ENCODE measurements at places on chromosomes 2 and 18. TPM values are rescaled to one million over a fixed set of nuclear protein-coding genes. Genes with fewer than 3 reads are reported as not detected.

DNA sequence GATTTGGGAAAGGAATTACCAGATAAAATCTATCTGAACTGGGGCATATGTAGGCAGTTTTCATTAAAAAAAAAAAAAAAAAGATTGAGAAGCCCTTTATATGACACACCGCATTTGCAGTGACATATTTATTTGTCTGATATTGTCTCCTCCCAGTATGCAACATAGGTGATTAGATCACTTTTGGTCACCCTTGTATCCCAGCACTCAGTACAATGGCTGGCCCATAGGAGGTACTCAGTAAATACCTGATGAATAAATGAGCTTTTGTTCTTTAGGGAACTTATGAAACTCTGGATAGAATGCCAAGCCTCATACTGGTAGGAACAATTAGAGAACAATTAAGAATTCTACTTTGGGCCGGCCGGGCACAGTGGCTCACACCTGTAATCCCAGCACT, 22.8 kb upstream of the E2F6 start:
- no peak for DNase-seq

DNA sequence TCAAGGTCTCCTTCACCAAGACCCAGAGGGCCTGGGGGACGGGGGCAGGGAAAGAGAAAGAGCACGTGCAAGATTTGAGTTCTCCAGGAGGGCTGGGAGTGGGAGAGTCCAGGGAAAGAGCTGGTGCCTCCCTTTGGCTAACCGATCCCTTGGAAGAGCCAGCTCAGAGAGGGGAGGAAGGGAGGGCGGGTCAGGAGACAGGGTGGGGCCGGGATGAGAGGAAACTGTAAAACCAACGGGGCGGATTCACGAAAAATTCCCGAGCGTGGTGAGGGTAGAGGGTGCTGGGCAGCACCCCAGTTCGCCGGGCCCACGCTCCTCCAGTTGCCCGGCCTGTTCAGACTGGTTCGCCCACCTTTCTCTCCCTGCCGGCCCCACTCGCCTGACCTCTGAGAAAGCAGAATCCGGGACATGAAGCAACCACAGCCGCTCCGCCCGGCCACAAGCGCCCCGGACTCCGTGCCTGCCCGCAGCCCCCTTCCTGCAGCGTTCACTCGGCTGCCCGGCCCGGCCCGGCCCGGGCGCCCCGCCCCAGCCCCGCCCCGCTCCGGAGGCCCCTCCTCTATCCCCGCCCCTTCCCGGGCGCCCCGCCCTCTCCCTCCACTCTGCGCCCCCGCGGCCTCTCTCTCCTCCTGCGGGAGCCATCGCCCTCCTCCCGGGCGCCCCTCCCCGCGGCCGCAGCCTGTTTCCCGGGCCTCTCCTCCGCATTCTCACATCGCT, 230.9 kb upstream of the SMAD2 start:
- DNase-seq = peak; percentile 5

DNA sequence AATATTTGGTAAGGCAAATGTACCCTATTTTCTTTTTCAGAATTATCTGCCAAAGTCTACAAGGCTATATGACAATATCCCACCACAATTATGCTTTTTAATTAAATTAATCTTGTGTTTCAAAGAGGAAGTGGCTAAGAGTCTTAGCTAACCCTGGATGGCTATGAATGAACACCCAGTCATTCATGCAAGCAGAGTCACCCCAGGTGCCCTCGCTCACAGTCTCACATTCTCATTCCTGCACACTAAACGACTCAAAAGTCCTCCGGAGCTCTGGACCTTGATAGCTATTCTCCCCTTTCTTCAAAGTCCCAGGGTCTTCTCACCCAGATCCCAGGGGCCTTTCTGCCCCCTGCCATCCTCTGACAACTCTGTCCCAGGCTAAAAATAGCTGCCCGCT, 42.1 kb upstream of the MRPL19 start:
- peak; percentile 31 for DNase-seq

- no peak for DNase-seq
Observed at GRCh38 chr2:172233987-172234715, 131.5 kb upstream of the DLX2 start.

DNA sequence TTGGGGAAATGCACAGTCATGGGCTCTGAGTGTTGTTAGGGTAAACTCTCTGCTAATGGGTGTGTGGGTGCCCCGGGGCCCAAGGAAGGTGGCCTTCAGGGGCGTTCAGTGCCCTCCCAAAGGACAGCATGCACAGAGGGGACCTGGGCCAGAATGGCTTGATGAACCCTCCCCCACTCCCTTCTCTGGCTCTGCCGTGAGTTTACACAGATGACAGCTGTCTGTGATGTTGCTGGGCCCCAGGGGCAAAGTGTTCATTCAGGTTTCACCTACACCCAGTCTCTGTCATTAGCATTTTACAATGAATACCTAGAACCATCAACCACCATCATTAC, 3.2 kb downstream of the NPPC start:
- no peak for DNase-seq

The TCF23 gene
- total RNA-seq = not detected

GRCh38 chr18:74702950-74703349, 105.3 kb downstream of the ZNF407 start:
- DNase-seq = peak; percentile 8

DNA sequence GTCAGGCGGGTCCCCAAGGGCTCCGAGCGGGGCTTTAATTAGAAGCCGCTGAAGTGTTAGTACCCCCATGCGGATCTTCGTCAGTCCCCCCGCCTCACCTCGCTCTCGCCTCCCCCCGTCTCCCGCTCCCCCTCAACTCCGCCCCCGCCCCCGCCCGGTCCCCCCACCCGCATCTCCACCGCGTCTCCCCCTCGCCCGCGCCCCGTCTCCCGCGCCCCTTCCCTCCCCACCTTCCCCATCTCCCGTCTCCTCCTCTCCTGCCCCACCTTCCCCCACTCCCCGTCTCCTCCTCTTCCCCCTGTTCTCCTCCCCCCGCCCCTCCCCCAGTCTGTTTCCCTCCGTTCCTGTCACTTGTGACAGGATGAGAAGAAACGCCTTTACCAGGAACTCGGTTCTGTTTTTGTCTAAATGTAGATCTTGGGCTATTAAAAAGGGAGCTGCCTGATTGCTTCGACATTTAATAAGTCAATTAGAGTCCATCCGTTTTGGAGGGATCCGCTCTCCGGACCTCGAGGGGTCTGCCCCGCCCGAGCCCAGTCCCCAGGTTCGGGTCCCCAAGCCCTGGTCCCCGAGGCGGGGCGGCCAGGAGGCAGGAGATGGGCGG, 969 bp upstream of the ALKAL2 start:
- no peak for DNase-seq

DNA sequence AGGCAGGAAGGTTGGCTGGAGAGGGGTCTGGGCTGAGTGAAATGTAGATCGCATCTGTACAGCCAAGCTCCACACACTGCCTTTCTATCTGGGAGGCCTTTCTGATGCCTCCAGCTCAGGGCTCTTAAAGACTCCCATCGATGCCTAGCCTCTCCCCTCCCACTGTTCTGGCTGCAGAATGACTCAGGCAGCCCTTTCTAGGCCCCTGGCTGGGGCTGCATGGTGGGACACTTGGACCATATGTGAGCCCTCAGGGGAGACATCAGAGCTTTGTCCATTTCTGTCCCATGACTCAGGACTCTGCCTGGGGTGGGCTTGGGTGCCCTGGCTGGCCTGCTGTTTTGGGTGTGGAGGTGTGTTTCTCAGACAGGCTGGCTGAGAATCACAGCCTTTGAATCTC, 101.3 kb downstream of the CELF4 start:
- DNase-seq = no peak

GRCh38 chr2:128722489-128722888, 403.8 kb upstream of the HS6ST1 start:
- no peak for DNase-seq

The CPLX4 gene
- total RNA-seq = not detected

The TMEM37 gene
- total RNA-seq = under 0.01 TPM

The STK11IP gene
- 6.7 TPM for total RNA-seq

DNA sequence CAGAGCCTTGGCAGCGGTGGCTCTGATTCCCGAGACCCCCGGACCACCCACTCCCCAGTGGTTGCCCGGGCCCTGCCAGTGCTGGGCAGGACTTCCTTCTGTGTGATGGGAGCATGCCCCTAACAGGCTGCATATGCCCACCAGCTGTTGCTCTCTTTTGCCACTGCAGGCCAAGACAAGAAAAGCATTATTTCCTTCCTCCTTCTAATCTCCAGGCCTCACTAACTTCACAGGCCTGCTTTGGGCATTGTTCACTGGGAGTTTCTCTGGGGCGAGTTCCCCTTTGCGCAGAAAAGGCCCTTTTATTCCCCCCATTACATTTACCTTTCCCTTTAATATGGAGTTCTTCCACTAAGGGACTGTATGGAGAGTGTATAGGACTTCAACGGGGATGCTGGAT, 249.1 kb upstream of the SIX2 start:
- no peak for DNase-seq

- no peak for DNase-seq
Observed at GRCh38 chr2:163719331-163719730, 16.5 kb downstream of the FIGN start.

GRCh38 chr2:16869711-16870110, 204.1 kb upstream of the CYRIA start:
- DNase-seq = no peak

- no peak for DNase-seq
Observed at GRCh38 chr2:239548451-239548871, 147.6 kb upstream of the HDAC4 start.

- no peak for DNase-seq
Observed at GRCh38 chr2:10439185-10439879, 8.8 kb downstream of the ODC1 start.

The CRYGD gene
- total RNA-seq = not detected

The EFR3B gene
- 0.90 TPM for total RNA-seq

- DNase-seq = no peak
Observed at GRCh38 chr18:65748321-65748720, 2.5 kb upstream of the CDH7 start.

The ERMN gene
- not detected for total RNA-seq

The PSMA8 gene
- total RNA-seq = not detected

The MAPK4 gene
- total RNA-seq = not detected

GRCh38 chr2:144466637-144467036, 53.3 kb downstream of the ZEB2 start:
- DNase-seq = no peak

The KLHL30 gene
- total RNA-seq = under 0.01 TPM

The NT5DC4 gene
- total RNA-seq = not detected

DNA sequence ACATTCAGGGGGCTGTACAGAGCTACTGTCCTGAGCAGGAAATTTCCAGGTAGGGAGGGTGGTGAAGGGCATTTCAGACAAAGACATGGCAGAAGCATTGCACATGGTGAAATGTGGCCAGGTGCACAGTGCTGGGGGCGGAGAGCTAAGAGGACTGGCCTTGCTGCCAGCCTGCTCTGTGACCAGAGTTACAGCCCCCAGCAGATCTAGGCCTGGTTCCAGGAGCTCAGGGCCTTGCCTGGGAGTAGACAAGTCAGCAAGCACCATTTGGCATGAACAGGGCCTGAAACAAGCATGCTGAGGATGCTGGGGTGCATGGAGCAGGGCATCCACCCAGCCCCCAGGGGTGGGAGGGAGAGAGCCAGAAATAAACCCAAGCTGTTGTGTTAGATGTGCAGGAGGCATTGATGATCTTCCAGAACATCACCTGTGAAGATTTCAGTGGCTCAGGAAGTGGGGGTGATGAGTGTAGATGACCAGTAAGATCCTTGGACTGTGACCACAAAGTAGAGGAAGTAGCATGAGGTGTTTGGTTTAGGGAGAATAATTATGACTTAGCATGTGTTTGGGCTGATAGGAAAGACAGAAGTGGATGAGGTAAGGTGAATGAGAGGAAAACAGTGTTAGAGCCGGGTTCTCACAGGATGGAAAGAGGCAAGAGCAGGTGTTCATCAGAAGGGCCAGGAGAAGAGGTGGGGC, 61.1 kb downstream of the COA5 start:
- no peak for DNase-seq

The FSIP2 gene
- total RNA-seq = under 0.01 TPM

DNA sequence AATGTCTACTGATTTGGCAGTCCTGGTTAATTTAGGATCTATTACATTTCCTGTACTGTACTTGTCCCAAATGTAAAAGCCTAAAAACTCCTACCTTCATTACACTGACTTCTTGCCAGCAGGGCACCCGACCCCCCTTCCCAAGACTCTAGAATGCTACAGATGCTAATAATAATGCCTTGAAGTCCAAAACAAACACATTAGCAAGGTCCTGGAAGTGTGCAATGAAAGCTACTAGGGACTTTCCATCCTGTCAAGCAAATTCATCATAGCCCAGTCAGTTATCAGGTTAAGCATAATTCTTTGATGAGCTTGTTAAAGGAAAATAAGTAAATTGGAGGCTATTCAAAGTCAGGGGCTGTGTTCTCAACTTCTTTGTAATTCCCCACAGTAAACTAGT, 115.3 kb upstream of the RBBP8 start:
- DNase-seq = peak; percentile 52

The RTN4 gene
- total RNA-seq = 216 TPM

The CYTIP gene
- not detected for total RNA-seq

- DNase-seq = no peak
Observed at GRCh38 chr18:44411976-44412375, 268.7 kb upstream of the SETBP1 start.

DNA sequence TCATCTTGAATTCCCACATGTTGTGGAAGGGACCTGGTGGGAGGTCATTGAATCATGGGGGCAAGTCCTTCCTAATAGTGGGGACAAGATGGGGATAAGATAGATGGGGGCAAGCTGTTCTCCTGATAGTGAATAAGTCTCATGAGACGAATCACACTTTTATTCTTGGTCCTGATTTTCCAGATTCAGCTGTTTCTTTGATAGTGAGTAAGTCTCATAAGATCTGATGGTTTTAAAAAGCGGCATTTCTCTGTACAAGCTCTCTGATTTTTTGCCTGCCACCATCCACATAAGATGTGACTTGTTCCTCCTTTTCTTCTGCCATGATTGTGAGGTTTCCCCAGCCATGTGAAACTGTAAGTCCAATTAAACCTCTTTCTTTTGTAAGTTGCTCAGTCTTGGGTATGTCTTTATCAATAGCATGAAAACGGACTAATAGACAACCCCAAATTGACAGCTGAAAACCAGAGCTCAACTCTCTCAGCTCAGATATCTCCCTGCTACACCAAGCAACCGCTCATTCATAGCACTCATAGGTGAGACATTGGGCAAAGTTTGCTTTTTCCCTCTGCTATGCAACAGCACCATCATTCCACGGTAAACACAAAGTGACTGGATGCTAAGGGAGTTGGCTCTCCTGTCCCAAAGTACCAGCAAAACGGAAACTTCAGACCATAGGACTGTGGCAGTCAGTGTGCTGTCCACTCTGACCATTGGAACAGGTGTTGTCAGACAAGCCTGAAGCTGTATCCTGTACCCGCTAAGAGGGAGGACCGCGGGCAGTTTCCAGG, 44.9 kb upstream of the TBC1D8 start:
- no peak for DNase-seq
